ENCODE measurements at places on chromosomes 4 and X.

- no peak for DNase-seq
Observed at GRCh38 chrX:3717742-3718420, 4.4 kb upstream of the PRKX start.

GRCh38 chr4:76584241-76585152 lies 149.5 kb downstream of the SHROOM3 start:
- no peak for DNase-seq

DNA sequence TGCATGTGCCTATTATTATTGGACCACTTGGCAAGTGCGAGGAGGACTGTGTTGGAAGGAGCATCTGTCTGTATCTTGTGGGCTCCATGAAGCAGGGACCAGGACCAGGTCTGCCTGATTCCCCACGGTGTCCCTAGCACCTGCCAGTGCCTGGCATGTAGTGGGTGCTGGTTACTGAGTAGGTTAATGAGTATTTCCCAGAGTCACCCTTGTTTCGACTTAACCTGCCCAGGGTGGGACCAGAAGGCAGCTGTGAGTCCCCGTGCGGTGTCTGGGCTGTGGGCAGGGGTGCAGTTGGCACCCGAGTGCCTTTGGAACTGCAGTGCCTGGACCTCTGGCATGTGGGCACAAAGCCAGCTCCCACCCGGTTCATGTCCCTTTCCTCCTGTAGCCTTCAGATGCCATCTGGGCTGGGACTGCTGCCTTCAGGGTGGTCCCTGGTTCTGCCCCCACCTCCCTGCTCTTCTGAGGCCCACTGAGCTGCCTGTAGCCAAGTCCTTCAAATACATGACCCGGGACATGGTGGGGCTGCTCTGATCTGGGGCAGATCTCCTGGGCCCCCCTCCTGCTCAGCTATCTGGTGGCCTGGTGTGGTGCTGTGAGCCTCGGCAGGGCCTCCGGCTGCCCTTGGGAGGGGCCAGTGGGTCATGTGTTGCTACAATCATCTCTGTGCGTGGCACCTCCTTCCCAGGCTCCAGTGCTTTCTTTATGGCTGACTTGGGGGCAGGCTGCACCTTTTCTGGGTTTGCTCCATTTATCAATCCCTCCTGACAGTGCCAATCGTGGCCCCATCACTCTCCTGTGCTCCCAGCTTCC lies 53.0 kb upstream of the SORCS2 start:
- no peak for DNase-seq

GRCh38 chr4:15714141-15714540 lies 11.3 kb downstream of the BST1 start:
- DNase-seq = no peak

GRCh38 chrX:107602694-107603239 lies 25.5 kb upstream of the PRPS1 start:
- no peak for DNase-seq

DNA sequence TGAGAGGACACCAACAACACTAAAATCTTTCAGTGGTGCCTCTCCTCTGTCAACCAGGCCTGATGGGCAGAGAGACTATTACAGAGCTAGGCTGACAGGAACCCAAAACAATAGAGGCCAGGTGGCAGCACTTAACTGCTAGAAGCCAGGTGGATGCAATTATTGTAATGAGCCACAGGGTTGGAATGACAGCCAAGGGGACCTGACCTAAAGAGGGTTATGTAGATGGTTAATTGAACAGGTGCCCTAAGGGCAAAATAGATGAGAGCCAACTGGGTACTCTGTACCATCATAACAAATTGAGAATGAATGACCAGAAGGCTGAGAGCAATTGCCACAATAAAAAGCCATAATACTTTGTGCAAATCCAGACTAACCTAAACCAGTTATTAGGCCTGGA lies 24.7 kb upstream of the FRAS1 start:
- DNase-seq = no peak

- DNase-seq = no peak
Observed at GRCh38 chr4:129676934-129677333, 581.0 kb downstream of the C4orf33 start.

DNA sequence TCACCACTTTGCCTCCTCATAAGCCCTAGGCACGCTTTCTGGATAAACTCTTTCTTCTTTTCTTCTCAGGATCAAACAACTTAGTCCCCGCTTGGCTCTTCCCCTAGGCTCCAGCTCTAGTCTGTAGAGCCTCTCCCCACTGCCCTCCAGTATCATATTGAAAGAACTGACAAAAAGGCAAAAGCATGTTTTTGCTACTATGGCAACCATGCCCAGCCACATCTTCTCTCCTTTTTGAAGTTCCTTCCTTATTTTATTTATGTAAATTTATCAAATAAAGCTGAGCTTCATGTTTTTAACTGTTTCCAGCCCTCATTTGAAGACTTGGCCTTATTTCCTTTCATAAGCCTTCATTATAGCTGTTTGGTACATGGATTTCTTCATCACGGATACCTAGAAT lies 86.0 kb upstream of the LIMCH1 start:
- DNase-seq = no peak

- no peak for DNase-seq
Observed at GRCh38 chr4:109275066-109275745, 27.3 kb downstream of the COL25A1 start.

- no peak for DNase-seq
Observed at GRCh38 chrX:53678667-53679066, 7.9 kb downstream of the HUWE1 start.

DNA sequence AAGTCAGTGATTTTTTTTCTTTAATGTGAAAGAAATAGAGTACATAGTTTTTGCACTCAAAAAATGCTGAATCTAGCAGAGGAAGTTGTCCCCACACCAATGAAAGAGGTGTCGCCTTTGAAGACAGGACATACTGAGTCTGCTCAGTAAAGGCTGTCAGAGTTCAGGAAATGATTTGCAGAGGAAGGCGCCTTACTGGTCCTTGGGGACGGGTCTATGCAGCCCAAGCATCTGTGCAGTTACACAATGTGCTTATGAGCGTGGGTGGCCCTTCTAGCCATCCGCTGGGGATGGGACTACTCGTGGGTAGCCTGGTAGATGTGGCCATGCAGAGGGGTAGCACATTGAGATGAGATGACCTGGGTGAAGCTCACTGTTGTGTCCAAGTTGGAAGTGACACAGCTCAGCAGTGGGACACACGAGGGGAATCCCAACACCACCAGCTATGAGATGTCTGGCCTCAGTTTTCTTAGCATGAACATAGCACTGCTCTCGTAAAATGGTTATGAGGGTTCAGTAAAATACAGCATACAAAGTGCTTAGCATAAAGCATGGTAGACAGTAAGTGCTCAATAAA lies 116.5 kb upstream of the RBPJ start:
- DNase-seq = no peak

GRCh38 chrX:16039834-16040233 lies 83.5 kb upstream of the GRPR start:
- no peak for DNase-seq

- DNase-seq = no peak
Observed at GRCh38 chr4:169268951-169269760, 1.6 kb downstream of the SH3RF1 start.

- DNase-seq = no peak
Observed at GRCh38 chr4:162869157-162869556, 297.5 kb downstream of the NAF1 start.

DNA sequence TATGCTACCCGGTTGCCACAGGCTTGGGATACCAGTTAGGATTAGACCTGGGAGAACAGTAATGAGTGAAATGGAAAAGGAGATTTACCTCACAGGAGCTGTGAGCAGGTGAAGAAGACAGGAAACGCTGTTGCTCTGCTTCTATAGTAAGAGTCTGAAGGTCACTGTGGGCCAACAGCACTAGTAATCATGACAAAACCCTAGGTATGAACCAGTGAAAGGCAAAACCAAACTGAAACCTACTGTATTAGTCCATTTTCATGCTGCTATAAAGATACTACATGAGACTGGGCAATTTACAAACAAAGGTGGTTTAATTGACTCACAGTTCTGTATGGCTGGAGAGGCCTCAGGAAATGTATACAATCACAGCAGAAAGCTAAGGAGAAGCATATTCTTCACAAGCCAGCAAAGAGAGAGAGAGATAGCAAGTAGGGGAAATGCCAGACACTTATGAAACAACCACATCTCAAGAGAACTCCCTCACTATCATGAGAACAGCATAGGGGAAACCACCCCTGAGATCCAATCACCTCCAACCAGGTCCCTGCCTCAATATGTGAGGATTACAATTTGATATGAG lies 736.7 kb upstream of the INTU start:
- DNase-seq = no peak

GRCh38 chr4:16617011-16617410 lies 281.4 kb downstream of the LDB2 start:
- no peak for DNase-seq

- no peak for DNase-seq
Observed at GRCh38 chr4:76562836-76563453, 127.9 kb downstream of the SHROOM3 start.

- peak; percentile 59 for DNase-seq
Observed at GRCh38 chr4:40763228-40763716, 13.5 kb downstream of the NSUN7 start.

GRCh38 chr4:94626942-94627341 lies 130.8 kb upstream of the BMPR1B start:
- DNase-seq = no peak

DNA sequence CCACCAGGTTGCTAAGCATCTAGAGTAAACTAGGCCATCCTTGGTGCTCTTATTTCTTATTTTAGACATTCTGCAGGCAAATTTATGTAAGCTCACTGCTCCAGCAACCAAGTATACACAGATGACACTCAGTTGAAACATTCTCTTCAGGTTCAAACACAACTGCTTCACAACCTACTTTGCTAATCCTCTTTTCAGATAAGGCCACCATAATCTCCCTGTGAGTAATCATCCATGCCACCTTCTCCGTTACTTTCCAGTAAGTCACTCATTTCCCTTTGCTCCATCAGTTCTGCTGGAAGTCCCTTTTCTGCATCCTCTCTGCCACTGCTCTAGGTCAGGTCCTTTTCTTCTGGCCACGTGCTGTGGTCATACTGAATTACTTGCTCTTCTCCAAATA lies 120.2 kb upstream of the WDFY3 start:
- DNase-seq = no peak

DNA sequence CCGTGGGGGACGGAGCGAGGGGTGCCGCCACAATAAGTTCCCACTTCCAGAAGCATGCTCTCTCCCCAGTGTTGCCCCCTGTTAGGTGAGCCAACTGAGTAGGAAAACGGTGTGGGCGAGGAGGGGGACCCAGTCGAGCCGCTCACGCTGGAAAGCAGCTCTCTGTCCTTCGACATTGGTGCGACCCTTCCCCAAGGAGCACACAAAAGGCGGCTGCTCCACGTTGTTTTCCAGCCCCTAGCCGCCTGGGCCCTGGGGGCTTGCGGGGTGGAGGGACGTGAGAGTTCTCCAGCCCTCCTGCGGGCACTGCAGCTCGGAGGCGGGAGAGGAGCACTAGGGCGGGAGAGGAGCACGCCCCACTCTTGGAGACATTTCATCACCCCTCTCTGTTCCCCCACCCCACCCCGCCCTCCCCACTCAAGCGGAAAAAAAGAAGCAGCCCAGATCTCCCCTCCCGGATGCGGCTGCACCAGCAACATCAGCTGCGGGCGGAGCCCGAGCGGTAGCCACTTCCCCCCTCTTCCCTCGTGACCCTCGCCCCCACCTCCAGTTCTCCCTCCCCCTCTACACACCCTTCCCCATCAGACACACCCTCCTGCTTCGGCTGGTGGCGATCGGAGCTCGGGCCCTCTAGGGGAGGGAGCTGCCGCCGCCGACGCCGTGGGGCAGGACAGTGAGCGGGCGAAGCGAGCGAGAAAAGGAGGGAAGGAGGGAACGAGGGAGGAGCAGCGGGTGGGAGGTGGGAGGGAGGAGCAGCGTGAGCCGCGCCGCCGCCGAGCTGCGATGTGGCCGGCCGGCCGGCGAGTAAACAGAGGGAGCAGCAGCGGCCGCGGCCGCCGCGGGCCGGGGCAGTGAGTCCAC lies at the start of gene DOCK11:
Gene DOCK11, plus strand, starts transcription at position 755 of the 861 bp plus-strand sequence. CDS start 157 bp downstream, outside the sequence.
- peak; percentile 62 for DNase-seq

GRCh38 chr4:153502584-153502983 lies 36.4 kb downstream of the TMEM131L start:
- no peak for DNase-seq

DNA sequence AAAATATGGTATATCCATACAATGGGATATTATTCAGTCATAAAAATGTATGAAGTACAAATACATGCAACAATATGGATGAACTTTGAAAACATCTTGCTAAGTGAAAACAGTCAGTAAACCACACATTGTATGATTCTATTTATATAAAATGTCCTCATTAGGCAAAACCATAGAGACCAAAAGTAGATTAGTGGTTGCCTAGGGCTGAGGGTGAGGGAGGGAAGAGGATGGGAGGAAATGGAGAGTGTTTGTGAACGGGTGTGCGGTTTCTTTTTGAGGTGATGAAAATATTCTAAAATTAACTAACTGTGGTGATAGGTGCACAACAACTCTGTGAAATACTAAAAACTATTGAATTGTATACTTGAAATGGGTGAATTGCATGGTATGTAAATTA lies 29.6 kb downstream of the TEX11 start:
- no peak for DNase-seq

- DNase-seq = no peak
Observed at GRCh38 chrX:15107367-15107988, 162.4 kb downstream of the ASB9 start.

- DNase-seq = no peak
Observed at GRCh38 chr4:41652971-41653370, 95.6 kb downstream of the PHOX2B start.
